NCI-H1930 (cell line): ENCODE measurements at places on chromosomes 6 and 20.

- DNase-seq: no peak
These were observed 55.1 kb upstream of the IL20RA start for GRCh38 chr6:137099689-137100403.

GRCh38 chr6:33815854-33816253, 12.1 kb upstream of the MLN start:
- peak; percentile 18 for DNase-seq

DNA sequence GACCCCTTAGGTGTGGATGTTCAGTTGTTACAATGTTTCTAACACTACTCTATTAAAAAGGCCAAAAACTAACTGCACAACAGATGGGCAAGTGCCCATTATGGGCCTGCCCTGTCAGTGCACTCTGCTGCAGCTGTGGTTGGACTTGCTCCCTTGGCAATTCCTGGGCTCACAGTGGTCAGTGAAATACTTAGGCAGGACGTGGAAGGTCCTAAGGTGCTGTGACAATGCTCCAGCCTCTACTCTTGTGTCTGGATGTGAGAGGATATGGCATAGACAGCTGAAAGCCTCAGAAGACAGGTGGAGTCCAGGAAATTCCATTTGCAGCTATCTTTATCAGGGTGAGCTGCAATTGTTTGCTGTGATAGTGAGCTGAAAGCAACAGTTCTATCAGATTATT, 136.5 kb upstream of the OLIG3 start:
- DNase-seq: no peak

DNA sequence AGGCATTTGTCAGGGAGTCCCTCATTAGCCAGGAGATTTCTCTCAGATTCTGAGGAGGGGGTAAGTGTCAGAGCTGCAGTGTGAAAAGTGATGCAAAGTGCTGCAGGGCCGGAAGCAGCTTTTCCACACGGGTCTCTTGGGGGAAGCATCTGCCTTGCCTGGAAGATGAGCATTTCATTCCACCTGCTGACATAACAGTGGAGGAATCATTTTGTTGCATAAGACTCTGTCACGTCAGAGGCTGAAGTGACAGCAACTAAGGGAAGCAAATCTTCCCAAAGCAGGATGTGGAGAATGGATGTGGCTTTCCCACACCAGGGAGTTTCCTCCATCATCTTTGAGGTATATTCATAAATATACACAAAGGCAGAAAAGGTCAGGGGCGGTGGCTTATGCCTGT, 22.8 kb downstream of the DCBLD1 start:
- no peak for DNase-seq

DNA sequence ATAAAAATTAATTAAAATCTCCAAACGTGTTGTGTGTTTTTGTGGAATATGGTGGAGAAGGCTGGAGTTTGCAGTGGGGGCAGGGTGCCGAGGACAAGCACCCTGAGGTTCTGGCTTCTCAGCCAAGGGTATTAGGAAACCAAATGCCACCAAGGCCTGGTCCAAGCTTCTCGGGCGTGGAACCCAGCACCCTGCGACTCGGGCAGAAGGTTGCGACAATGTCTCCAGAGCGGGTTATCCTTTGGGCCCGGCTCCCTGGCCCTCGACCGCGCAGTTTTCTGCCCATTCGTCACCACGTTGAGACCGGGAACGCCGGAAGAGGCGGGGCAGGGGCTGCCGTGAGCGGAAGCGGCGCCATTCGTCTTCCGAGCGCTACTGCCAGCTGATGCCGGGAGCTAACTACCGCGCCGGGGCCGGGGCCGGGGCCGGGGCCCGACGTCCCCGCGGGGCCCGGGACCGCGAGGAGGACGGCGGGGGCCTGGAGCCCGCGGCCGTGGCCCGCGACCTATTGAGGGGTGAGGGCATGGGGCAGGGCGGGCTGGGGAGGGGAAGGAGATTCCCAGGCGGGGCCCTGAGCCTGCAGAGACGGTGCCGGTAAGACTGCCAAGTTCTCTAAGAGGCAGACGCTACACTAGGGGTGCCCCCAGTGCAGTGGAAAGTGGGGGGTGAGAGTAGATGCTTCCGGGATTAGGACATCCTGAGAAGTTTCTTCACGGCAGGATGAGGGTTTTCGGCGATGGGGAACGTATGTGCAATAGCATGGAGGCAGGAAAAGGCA, at the start of gene RRP36:
RRP36 (plus strand) TSS at position 354 of the 778 bp plus-strand sequence; CDS start at position 386, 32 bp downstream.
- DNase-seq: peak; percentile 64

- no peak for DNase-seq
These were observed 292.7 kb downstream of the ESR1 start for GRCh38 chr6:152100183-152100618.

DNA sequence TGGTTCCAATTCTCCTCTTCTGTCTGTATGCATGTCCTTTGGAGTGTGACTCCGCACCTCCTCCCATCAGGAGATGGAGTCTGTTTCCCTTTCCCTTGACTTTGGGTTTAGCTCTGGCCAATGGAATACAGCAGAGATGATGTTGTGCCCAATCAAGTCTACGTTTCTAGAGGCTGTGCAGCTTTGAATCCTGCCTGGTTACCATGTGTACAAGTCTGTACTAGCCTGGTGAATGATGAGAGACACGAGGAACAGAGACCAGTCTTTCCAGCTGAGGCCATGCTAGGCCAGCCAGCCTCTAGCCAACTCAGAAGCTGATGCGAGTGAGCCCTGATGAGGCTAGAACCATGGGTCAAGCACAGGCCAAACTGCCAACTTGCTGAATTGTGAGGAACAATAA, 83.2 kb downstream of the LAMP5 start:
- no peak for DNase-seq

DNA sequence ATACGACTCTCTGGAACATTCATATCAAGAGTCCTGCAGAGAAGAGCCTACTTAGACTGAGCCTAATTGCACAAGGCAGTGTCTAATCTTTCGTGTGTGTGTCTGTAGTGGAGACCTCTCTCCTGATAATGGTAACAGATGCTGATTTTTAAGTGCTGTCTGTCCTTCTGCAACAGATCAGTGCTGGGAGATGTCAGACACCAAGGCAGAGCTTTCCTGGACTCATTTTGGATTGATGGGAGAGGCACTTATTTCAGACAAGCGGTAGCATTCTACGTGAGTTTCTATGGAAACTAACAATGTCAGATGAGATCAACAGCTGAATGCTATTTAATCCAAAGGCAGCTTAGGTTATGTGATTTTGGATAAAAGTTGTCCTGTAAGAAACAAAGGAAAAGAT, 167.6 kb downstream of the PLCB4 start:
- no peak for DNase-seq

DNA sequence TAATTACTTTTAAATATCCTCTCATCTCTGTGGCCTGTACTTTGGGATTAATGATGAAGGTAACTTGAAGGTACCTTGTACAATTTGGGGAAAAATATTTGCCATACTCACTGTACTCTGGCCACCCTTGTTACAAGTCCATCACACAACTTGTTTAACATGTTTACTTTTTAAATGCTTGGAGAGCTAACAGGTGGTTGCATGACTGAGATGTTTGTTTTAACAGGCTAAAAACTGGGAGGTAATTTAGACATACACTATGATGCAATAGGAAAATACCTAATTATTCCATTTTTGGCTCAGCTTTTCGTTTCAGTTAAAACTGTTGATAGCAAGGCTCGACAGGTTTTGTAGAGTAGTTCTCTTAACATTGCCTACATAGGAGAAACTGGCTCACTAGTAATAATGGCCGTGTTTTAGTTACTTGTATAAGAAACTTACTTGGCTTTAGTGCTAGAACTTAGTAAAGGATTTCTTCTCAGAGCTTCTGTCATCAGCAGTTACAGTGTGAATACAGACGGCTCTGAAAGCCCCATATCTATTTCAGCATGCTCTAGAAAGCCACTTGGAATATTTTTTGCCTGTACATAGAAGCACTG, 489.8 kb upstream of the SOX4 start:
- DNase-seq: no peak
